RCC 7860 (cell line): ENCODE measurements at places on chromosomes 11 and 22.

- no peak for DNase-seq
These were observed 451 bp downstream of the FHIP1B start for GRCh38 chr11:6233984-6234386.

DNA sequence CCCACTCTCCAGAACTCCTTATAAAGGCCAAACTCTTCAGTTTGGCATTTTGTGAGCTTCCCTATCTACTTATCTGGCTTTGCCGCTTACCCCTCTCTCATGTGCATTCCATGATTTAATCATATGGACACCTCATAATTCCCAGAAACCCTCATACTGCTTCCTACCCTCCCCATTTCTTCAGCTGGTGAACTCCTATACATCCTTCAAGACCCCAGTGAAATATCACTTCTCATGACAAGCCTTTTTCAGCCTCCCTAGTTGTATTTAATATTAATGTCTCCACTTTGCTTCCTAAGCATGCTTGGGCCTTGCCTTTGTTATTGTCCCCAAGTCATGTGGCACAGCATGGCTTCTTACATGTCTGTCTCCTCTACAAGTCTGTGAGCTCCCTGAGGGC lies 13.7 kb upstream of the TSPAN18 start:
- DNase-seq, result no peak

GRCh38 chr11:24687531-24688147 lies 190.8 kb downstream of the LUZP2 start:
- DNase-seq, result no peak

DNA sequence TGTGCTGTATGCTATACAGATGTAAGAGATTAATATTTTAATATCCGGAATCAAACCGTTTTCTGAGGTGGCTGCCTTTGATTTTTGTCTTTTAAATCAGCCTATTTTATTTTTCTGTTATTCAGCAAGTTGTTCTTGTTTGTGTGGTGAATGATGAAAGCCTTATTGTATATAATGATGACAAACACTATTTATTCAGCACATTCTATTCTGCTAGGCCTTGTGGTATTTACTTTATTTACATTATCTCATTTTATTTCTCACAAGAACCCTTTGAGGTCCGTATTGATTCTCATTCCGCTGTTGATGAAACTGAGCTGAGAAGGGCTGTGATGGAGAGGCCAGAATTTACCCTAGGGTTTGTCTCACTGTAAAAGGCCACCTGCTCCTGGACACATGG lies 40.5 kb downstream of the KREMEN1 start:
- DNase-seq, result no peak

GRCh38 chr11:44746894-44747293 lies 20.1 kb downstream of the TSPAN18 start:
- DNase-seq, result no peak

DNA sequence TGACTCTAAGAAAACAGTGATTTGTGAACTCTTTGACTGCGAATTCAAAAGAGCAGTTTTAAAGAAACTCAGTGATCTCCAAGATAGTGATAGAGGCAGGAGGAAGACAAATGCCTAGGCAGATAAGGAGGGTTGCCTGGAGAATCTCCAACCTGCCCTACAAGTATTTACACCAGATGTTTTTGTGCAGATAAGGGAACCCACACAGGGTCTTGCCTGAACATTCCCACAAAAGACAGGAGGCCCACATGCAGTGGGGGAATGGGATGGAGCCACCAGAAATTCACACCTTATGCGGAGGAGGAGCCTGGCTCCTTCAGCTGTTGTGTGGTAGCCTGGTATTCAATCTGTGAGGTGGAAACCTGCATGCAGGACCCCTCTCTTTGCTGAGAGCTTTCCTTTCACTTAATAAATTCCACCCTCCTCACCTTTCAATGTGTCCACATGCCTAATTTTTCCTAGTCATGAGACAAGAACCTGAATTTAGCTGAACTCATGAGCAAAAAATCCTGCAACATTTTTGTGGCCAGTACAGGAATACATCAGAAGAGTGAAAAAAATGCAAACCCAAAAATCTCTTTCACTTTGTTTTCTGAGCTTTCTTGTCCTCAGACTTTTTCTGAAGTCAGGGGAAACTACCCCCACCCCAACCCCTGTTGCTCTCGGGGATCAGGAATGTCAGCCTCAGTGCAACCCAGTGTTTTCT lies 8.1 kb upstream of the GLYAT start:
- no peak for DNase-seq

DNA sequence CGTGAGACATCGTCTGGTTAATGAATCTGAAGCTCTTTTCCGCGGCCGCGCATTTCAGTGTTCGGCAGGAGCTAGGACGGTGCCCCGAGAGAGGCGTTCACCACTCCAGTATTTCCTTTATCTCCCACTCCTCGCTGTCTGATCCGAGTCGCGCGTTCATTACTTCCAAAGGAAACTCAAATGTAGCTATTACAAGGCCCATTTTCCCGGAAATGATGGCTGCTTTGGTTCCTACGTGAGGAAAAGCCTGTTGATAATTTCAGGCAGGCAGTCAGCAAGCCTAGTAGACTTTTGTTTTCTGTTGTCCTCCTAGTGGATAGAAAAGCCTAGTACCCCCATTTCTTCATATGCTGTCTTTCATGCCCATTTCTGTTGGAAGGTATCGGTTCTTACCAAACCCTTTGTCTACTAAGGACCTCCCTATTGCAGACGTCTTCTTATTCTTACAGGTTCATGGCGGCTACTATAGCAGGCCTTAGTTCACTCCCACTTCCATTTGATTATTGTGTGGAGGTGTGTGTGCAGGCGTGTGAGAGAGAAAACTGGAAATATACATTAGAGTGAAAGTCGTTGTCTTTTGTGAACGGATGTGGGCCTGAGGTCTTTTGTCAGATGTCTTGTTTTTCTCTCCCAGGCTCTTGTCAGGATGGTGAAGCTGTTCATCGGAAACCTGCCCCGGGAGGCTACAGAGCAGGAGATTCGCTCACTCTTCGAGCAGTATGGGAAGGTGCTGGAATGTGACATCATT lies 737 bp downstream of the RBM4 start:
- no peak for DNase-seq

DNA sequence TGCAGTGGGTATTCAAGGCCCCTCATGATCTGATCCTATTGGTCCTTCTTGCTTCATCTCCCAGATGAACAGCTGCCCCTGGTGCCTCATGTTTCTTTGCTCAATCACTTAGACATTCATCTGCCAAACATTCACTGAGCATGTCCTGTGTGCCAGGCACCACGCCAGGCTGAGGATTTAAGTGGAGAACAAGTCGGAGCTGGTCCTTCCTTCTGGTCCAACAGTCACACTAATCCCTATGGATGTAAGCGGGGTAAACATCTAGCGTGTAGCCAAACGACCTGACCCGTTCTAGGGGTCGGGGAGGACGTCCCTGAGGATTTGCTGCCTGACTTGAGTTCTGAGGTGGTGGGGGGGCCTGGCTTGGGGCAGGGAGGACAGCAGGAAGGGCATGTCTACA lies 21.9 kb downstream of the ZMAT5 start:
- DNase-seq, result no peak

GRCh38 chr11:87176044-87176443 lies 138.3 kb downstream of the TMEM135 start:
- DNase-seq, result no peak

DNA sequence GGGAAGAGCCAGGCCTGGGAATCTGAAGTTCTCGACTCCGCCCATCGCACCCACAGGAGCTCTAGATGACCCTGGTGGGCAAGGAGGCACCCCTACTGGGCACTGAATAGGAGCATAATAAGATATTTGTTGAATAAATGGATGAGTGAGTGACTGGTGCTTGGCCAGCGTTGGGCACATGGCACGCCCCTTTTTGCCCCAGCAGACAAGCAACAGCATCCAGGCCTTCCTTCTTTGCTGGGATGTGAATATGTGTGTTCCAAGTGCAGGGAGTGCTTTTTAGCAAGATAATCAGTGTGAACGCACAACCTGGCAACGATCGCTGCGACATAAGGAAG lies 443 bp upstream of the CELF1 start:
- DNase-seq, result no peak

DNA sequence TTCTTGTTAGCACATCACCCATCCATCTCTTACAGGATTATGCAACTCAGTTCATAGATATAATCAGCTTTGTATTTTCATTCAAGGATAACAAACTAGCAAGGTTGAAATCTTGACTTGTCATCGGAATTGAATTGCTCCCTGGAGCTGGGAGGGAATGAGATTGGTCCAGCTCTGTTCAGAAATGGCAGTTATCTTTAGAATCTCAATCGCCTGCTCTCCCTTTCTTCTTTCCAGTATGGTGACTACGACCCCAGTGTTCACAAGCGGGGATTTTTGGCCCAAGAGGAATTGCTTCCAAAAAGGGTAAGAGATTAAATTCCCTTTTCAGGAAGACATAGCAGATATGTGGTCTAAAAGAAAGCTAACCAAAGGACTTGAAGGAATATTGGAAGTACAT lies 51.0 kb downstream of the NF2 start:
- DNase-seq, result no peak

DNA sequence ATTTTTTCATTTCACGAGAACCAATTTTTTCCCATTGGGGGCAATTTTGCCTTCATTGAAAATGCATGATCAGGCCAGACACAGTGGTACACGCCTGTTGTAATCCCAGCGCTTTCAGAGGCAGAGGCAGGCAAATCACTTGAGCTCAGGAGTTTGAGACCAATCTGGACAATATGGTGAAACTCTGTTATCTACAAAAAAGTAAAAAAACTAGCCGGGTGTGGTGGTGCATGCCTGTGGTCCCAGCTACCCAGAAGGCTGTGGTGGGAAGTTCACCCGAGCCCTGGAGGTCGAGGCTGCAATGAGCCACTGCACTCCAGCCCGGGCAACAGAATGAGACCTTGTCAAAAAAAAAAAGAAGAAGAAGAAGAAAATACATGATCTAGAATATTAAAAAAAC lies 19.2 kb upstream of the UPK3A start:
- DNase-seq, result no peak

DNA sequence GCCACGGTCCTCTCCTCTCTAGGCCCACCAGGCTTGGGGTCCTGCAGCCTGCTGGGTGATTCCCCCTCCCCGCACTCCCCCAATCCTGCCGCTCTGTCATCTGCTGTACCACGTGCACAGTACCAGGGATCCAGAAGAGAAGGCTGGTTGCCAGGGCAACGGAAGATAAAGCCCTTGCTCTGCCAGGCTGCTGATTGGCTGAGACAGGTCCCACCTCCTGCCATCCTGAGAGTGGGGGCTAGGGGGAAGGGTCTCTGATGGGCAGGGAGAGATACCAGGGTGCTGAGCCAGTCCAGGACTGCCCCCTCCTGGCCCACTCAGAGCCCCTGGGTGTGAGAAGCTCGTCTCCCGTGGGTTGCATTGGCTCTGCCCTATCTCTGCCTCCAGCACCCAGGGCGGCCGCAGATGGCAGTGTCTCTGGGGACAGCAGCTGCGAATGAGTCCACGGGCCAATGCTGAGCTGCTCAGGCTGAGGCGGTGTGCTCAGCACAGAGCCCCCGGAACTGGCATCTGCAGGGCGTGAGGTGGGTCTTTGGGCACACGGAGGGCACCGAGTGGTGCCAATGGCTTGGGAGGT lies at the start of gene SMIM45:
SMIM45 (plus strand) TSS at position 253 of the 577 bp plus-strand sequence.
- DNase-seq, result no peak

DNA sequence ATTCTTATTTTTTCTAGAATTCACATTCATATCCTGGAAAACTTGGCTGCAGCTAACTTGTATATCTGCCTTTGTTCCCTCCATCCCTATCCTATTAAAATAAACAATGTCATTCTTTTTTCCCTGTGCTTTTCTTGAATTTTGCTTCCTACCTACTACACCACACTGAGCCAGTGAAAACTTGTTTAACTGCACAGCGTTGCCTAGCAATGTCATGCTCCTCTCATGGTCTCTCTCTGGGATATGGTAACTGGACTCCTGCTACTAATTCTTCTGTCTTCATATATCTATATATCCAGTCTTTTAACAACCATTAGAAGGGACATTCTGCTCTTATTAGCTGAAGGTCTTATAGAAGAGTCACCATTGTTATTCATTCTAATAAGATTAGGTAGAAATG lies 434.4 kb downstream of the METTL15 start:
- no peak for DNase-seq

DNA sequence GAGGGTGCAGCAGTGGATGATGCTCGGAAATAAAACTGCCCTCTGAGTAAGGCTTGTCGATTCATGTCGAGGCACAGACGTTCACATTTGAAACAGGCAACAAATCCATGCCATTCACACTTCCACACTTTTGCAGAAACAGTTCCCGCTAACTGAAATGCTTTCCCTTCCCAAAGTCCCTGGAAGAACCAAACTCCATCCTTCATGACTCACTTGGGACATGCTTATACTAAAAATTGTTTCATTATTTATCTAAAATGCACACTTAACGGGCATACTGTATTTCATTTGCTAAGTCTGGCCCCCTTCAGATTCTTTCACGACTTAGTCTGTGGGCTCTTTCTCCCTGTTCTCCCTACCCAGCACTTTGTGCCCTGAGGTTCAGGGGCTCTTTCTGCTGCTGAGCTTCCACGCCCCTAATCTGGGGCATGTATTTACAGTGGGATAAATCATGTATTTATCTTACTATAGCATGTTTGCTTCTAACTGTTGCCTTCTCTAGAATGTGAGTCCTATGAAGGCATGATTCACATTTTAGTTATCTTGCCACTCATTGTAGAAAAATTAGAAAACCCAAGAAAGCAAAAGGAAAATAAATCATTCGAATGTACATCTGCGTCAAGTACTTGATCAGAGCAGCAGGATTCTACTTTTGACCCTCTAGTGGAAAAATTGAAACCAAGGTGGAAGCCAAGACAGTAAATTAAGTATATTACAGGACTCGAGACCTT lies 12.5 kb downstream of the SCGB1A1 start:
- peak; percentile 80 for DNase-seq

DNA sequence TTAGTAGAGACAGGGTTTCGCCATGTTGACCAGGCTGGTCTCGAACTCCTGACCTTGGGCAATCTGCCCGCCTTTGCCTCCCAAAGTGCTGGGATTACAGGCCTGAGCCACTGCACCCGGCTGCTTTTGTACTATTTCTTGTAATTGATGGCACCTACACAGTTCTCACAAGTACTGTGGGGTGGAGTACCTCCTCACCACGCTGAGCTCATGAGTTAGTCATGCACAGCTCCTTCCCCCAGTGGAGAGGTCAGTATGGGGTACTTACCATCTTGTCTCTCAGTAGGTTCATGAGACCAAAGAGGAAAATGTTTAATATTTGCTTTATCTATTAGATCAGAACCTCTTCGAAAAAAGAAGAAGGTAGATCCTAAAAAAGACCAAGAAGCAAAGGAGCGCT lies 2.1 kb downstream of the MRPL40 start:
- peak; percentile 11 for DNase-seq

- DNase-seq, result no peak
These were observed 10.9 kb upstream of the FCHSD2 start for GRCh38 chr11:73152861-73153483.

- DNase-seq, result peak; percentile 95
These were observed 838 bp downstream of the FKBP2 start for GRCh38 chr11:64241491-64242374.

- no peak for DNase-seq
These were observed 76.8 kb upstream of the BIRC3 start for GRCh38 chr11:102240502-102240901.
